ENCODE measurements at places on chromosomes 5 and 9.

DNA sequence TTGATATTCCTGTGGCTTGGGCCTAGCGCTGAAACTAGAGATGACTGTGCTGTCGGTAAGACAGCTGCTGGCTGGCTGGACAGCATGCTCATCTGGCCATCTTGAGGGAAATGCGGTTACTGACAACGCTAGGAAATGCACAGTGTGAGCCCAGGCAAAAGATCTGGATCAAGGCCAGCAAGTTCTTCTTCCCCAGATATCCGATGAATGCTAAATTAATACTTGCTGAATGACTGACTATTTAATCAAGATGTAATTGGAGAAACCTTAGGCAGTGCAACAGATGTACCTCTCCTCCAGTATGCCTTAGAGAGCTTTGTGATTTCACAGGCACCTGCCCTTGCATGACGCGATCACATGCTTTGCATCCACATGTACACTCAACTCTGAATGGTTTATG is 659.1 kb downstream of the EFNA5 start:
- DNase-seq, result no peak

DNA sequence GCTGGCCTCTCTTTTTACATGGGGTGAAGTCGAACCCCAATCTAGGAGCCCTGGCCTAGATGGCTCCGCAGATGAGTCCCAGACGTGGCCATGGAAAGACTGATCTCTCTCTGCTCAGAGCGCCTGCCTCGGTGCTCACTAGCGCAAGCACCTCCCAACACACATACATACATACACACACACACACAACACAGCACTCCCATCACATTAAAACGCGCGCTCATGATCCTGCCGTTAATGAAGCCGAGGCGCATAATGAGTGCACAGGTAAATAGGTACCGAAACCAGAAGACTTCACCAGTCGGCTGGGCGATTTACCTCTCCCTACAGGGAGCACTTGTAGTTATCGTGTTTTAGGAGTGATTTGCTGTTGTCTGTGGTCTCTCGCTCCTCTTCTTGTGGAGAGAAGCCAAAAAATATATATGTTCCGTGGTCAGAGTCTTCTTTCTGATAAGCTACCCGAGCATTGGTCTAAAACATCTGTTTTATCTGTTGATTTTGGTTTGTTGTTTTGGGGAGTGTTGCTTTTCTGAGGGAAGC is 207.7 kb downstream of the MEF2C start:
- no peak for DNase-seq

GRCh38 chr5:133319905-133320520 is 268.2 kb downstream of the HSPA4 start:
- no peak for DNase-seq

- no peak for DNase-seq
These were observed 136.7 kb downstream of the ROR2 start for GRCh38 chr9:91813176-91813795.

DNA sequence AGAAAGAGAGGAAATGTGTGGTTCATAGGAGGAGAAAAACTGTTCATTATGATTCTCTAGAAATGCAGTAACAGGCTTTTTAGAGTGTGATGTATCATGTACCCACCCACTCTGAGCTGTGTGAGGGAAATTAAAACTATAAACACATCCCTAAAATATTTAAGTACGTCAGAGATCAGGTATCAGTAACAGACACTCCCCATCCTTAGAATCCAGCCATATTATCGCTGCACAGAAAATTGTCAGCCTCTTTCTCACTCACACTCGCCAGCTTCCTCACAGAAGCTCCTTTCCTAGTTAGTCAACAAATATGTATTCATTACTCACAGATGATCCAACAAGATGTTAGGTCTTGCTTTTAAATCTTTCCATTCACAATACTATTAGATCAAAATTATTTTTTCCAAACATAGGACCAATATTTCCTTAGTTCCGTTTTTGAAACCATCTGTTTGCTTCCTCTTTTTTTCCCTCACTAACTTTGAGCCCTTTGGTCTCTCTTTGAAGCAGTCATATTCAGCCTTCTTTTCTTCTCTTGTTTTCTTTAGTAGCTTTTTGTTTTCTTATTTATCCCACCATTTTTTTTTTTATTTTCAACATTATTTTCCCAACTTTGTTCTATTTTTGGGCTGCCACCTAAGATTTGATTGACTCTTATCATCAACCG is 13.6 kb upstream of the MAST4 start:
- DNase-seq, result no peak

DNA sequence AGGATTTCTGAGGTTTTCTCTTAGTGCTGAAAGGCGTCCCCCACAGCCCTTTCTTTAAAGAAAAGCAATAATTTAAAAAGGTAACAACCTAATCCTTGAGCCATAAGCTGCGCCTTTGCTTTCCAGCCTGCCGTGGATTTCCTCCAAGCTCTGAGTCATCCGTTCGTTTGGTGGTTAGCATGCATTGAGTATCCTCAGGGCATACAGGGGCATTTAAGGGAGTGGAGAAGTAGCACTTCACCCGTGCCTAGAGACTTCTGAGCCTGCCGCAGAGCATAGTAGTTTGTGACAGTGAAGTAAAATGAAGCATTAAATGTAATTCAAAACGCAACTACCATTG is 892 bp upstream of the TNC start:
- DNase-seq, result no peak

- no peak for DNase-seq
These were observed 14.9 kb upstream of the SLC22A5 start for GRCh38 chr5:132354381-132355139.

GRCh38 chr5:101829255-101829654 is 466.8 kb downstream of the SLCO4C1 start:
- DNase-seq, result no peak

GRCh38 chr5:107549567-107549966 is 121.2 kb downstream of the EFNA5 start:
- no peak for DNase-seq

GRCh38 chr5:32358611-32359010 is 45.9 kb upstream of the MTMR12 start:
- no peak for DNase-seq

DNA sequence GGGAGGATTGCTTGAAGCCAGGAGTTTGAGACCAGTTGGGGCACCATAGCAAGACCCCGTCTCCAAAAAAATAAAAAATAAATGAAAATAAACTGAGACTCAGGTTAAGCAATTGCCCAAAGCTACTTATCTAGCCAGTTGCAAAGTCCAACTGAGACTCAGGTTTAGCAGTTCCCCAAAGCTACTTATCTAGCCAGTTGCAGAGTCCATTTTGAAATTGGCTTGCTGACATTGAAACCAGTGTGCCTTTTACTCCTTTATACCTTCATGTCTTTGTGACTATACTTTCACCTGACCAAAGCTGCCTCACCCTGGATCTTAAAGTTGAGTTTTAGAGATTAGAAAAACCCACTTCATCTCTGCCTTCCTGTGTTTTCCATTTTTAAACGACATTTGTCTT is 66.5 kb downstream of the GALNT10 start:
- DNase-seq, result no peak

- no peak for DNase-seq
These were observed 69.1 kb downstream of the ABCA1 start for GRCh38 chr9:104858846-104859245.

DNA sequence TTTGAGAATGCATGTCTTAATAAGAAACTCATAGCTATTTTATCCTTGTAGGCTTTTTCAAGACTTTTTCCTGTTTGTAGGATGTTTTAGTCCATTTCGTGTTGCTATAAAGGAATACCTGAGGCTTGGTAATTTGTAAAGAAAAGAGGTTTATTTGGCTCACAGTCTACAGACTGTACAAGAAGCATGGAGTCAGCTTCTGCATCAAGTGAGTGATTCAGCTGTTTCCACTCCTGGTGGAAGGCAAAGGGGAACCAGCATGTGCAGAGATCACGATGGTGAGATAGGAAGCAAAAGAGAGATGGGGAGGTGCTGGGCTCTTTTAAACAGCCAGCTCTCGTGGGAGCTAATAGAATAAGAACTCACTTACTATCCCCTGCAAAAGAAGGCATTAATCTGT is 177.3 kb downstream of the ALDH1A1 start:
- DNase-seq, result no peak

- no peak for DNase-seq
These were observed 81.6 kb upstream of the GDNF start for GRCh38 chr5:37921452-37921851.

DNA sequence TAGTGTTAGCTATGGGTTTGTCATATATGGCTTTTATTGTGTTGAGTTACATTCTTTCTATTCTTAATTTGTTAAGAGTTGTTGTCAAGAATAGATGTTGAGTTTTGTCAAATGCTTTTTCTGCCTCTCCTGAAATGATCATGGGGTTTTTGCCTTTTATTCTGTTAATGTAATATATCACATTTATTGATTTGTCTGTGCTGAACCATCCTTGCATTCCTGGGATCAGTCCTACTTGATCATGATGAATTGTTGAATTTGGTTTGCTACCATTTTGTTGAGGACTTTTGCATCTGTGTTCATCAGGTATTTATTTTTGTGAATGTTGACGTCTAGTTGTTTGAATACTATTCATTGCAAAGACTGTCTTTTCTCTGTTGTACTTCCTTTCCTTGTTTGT is 23.9 kb downstream of the RIC1 start:
- no peak for DNase-seq

DNA sequence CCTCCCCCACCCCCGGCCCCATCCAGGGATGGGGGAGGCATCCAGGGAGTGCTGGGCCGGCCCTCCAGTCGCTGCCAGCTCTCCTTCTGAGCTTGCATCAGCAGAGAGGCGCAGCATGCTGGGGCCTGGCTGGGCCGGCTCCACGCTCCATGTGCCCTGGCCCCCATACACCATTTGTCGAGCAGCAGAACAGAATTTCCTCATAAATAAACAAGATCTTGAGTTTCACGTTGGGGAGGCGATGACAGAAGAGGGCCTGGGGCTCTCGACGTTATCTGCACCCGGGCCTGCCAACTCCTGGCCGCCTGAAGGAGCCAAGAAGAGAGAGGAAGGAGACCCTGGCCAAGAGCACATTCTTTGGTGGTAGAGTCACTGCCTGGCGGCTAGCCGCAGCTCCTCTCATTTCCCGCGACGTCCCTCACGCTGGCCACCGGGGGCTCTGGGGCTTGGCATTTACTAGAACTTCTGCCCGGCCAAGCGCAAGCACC is 177.0 kb downstream of the FGF18 start:
- DNase-seq, result no peak

DNA sequence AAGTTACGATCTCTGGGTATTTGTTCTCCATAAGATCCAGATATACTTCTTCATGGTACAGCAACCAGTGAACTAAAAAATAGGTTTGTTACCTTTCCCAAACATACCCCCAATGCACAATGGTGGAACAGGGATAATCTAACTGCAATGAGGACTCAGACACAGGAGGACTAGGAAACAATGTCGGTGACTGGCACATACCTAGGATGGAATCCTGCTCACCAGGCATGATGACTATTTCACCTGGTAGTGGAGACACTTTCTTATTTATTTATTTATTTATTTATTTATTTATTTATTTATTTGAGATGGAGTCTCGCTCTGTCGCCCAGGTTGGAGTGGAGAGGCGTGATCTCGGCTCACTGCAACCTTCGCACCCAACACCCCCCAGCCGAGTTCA is 159.9 kb upstream of the CCNH start:
- DNase-seq, result no peak

GRCh38 chr5:176954050-176954449 is 52.5 kb downstream of the UIMC1 start:
- no peak for DNase-seq

GRCh38 chr9:13726746-13727145 is 447.3 kb upstream of the MPDZ start:
- no peak for DNase-seq

GRCh38 chr5:161093100-161093499 is 241.1 kb upstream of the ATP10B start:
- no peak for DNase-seq

GRCh38 chr9:107229241-107229741 is 53.8 kb upstream of the RAD23B start:
- no peak for DNase-seq

DNA sequence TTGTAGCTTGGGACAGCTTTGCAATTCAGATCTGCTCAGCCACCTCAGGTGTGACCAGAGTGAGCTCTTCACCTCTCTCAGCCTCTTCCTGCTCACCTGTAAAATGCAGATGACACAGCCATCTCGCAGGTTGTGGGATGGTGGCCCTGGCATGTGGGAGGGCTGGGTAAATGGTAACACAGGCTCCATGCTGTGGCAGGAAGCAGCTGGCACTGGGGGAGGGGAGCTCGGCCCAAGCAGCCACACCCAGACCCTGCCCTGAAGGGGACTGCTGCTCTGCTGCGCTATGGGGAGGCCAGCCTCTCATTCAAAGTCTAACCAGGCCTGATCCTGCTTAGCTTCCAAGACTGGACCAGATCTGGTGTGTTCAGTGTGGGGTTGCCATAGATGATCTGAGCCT is 24.1 kb downstream of the PHF2 start:
- DNase-seq, result no peak

DNA sequence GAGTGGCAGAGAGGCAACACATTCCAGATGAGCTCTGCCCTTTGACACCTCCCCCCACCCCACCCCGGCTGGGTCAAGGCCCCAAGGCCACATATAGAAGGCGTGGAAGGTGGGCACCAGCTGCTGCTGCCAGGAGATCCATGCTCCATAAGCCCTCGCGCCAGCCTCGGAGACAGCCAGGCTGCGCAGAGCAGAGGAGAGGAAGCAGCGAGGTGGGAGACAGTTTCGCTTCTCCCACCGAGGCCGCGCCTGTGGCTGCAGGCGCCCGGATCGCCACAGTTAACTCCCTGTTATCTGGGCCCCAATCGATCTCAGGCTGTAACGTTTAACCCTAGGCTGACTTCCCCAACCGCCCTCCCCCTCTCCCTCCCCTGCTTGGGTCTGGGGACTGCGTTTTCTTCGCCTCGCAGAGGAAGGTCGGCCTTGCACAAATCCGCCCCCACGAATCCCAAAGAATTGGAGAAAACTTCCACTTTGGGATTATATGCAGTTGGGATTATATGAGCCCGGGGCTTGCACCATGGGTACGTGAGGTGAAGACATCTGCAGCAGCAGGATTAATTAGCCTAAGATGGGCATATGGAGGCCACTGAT is 1.1 kb upstream of the CXXC5 start:
- DNase-seq, result no peak

- DNase-seq, result no peak
These were observed 149.5 kb downstream of the CRB2 start for GRCh38 chr9:123505496-123505895.

- DNase-seq, result no peak
These were observed 52.4 kb downstream of the GTF3C4 start for GRCh38 chr9:132722564-132723065.

GRCh38 chr5:151239237-151239861 is 13.6 kb upstream of the GM2A start:
- peak; percentile 73 for DNase-seq

GRCh38 chr5:152193391-152194107 is 211.5 kb downstream of the NMUR2 start:
- DNase-seq, result no peak

- peak; percentile 68 for DNase-seq
These were observed 7.1 kb downstream of the FPGS start for GRCh38 chr9:127809540-127810377.

GRCh38 chr5:164868761-164869160 is 1363.3 kb downstream of the MAT2B start:
- DNase-seq, result no peak

- DNase-seq, result no peak
These were observed 36.5 kb upstream of the EGFL7 start for GRCh38 chr9:136626066-136626725.

- DNase-seq, result no peak
These were observed 283.5 kb upstream of the DAP start for GRCh38 chr5:11044581-11044980.

- no peak for DNase-seq
These were observed 321.9 kb downstream of the RAB3C start for GRCh38 chr5:58904737-58905136.
